ENCODE measurements at places on chromosomes 1 and 21.

DNA sequence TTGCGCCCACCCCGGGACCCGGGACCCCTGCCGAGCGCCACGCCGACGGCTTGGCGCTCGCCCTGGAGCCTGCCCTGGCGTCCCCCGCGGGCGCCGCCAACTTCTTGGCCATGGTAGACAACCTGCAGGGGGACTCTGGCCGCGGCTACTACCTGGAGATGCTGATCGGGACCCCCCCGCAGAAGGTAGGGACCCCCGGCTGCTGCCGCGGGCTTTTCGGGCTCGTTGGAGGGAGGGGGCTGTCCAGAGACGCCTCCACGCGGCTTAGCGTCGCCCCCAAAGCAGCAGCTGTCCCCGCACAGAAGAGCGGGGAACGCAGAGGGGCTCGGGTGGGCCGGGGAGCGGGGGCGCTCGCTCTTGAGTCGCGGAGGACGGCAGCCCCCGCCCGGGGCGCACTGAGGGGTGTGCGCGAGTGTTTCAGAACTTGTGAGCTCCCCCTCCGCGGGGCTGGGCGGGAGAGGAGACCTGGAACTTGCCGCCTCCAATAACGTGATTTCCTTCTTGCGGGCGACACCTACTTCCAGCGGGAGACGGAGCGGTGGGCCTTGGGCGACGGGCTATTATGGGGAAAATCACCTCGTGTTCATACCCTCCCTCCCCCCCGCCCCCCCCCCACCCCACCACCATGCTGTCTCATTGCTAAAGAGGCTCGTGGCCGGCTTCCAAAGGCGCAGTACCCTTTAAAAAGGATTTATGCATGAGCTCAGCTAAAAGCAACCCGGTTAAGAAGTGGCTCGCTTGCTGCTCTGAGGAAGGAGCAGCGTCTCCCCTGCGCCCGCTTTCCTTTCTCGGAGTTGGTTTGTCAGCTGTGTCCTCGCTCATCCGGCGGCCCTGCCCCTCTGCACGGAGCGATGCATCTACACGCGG, 664 bp downstream of the BACE2 start:
- no peak for DNase-seq

DNA sequence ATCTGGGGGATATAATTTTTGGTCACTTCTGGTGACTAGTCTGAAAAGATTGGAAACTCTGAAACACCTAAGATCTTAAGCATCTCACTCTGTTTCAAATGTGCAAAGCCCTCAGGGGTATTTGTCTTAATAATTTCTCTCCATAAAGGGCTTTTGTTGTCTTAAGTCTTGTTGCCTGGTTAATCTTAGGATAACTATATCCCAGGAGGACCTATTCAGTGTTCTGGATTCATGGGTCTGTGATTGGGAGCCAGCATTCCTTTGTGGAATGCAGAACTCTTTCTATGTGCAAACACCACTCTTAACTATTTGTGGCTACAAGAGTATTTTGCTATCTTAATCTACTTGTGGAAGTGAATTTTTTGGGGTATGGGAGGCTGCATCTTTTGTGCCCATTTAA, 1573.0 kb upstream of the PRMT6 start:
- no peak for DNase-seq

DNA sequence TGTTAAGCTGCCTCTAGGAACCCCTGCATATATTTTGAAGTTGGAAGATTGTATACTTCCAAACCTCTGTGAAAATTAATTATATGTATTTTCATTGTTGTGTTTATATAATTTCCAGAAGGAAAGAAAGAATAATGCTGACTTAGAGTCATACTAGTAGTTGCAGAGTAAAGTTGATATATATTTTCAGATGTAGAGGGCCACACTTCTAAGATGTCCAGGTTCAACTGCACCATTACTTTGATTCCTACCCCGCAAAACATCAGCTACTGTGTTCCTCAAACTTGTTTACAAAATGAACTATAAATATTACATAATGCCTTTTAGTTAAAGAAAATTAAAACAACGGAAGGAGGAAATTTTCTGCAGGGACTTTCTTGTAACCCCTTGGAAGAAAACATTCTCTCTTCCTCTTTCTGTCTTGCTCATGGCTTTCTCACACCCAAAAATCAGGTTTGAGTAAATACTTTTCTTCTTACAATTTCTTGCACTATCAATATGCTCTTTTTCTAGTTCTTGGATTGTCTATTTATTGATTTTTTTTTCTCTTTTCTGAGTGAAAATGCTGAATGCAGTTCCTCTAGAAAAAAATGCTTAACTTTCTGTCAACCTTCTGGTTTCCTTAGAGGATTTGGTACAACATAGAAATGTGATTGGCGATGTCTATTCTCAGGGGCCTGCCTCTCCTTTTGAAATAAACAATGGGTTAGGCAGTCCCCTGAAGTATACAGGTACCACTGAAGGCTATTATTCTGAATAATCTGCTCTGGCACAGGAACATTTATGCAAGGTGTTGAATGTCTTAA, 867.8 kb downstream of the TTLL7 start:
- no peak for DNase-seq

- no peak for DNase-seq
These were observed 21.7 kb downstream of the CNN3 start for GRCh38 chr1:94905207-94905606.

DNA sequence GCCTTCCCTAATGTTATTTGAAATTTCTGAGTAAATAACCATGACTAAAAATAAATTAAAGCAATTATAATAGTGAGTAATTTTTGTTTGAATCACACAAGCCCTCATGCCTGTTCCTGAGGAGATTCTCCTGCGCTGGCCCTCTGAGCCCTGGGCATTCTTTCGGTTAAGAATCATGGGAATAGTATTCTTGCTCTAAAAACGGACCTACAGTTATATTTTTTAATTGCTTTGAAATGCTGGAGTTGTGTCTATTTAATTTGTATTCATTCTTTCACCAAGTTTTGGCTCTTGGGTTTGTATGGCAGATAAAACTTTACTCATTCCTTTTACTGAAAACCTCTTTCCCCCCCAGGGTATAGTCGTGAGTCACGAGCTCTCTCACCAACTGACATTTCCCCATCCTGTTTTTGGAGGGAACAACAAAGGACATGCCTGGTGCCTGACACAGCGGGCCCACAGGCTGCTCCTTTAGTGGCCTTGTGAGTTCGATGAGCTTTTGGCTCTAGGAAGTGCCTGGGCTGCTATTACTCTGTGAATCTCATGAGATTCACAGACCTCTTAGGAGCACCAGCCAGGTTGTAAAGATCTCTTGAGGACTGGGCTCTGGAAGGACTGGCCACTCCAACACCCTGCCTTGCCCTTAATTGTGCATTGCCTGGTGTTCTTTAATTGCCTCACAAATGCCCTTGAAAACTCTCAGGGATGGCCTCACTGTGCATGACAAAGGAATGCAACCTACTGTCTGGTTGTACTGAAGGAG, 58.6 kb downstream of the DDR2 start:
- DNase-seq, result no peak

GRCh38 chr1:205495237-205495823, 9.1 kb upstream of the CDK18 start:
- no peak for DNase-seq

DNA sequence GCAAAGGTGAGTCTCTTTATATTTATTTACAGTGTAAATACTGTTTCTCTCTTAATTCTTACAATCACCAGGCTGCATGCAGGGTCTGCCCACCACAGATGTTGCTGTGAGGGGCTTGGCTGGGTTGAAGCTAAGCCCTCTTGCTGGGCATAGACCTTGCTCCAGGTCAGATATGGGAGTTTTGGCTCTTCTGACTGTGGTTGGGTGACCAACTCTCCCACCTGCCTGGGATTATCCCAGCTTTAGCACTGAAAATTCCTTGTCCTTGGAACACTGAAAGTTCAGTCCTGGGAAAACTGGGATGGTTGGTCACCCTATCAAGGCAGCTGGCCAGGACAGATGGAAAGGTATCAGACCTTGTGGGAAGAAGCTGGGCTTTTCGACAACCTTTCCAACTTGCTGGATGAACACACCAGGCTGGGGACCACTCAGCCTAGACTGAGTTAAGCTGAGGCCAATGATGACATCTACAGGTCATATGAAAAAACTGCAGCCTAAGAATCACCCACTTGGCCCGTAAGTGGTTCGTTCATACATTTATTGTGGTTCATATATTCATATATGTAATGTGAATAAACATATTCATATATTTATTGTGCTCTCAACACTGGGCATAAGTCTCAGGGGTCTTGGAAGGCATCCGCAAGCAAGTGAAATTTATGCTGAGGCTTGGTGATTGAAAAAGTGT, 26.6 kb upstream of the HPDL start:
- peak; percentile 38 for DNase-seq

DNA sequence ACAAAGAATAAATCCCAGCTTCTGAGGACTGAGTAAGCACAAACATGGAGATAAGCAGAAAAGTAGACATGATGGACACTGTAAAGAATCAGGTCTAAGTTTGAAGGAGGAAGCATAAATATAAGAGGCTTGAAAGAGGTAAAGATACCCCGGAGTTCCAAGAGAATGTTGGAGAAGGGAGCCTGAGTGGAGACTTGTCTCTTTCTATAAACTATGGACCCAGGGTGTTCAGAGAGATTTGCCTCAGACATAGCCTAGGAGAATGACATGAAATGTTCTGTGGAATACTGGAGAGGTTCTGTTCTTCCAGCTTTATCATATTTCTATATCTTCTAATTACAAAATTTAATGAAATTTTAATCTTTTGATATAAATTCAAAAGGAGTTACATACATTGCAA, 554.3 kb upstream of the B3GALT2 start:
- DNase-seq, result no peak

DNA sequence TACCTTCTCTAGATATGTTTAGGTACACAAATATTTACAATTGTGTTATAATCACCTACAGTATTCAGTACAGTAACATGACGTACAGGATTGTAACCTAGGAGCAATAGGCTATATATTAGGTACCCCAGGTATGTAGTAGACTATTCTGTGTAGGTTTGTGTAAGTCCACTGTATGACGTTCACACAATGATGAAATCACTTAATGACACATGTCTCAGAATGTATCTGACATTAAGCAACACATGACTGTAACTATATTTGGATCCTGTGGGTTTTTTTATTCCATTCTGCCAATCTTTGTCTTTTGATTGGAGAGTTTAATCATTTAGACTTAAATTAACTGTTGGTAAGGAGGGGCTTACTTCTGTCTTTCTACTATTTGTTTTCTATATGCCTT, 52.1 kb downstream of the STYXL2 start:
- no peak for DNase-seq

- DNase-seq, result no peak
These were observed 178.9 kb upstream of the C1orf105 start for GRCh38 chr1:172241540-172241939.

DNA sequence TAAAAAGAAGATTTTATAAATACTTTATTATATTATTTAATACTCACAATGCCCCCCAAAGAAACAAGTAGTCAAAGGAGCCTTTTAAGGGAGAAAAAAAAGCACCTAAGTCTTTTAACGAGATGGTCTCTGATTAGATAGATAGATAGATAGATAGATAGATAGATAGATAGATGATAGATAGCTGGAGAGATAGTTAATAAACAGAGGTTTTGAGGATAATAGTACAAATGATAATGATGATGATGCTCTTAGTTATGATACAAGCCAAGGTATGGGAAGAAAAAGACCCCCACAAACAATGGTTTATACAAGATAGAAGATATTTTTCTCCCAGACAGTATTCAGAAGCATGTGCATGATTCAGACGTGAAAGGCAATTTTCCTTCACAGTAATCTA, 14.6 kb upstream of the EDEM3 start:
- DNase-seq, result no peak

DNA sequence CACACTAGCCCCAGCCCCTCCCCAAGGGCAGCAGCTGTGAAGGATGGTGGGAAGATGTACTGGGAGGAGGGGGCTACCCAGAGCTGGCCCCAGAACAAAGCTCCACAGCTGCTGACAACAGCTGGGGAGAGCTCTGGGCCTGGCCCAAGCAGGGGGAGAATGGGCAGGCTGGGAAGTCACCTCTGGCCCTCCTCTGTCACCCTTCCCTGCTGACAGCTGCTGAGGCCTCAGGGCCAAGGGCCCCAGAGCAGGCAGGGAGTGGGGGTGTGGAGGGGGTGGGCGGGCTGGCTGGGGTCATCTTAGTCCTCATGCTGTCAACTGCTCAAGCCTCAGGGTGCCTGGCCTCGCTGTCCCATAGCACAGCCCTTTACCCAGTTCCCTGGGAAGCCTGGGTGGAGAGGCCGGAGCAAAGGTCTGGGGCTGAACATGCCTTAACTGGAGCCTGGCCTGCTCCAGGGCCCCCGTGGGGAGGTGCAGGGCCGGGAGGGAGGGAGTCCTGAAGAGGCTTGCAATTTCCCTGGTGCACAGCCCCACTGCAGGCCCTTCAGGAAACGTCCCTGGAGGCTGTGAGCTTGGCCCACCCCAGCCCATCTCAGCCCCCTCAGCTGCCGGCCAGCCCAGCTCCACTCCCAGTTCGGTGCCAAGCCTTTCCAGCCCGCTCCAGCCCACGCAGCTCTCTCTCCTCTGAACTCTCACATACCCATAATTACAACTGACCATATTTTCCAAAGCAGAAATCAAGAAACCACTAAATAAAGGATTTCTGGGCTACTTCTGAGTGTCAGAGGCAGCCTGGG, 25.7 kb downstream of the HSPG2 start:
- DNase-seq, result no peak

DNA sequence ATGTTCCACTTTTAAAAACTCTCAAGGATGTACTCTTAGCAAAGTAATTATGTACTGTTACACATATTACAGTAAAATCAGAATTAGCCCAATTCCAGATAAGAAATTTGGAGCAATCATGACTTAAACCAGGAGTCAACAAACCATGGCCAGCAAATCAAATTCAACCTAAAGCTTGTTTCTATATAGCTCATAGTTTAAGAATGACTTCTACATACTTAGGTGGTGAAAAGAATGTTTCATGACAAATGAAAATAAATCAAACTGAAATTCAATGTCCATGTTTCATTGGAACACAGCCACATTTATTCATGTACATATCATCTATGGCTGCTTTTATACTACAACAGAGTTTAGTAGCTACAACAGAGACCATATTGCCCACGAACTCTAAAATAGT, 35.1 kb downstream of the FRRS1 start:
- no peak for DNase-seq

DNA sequence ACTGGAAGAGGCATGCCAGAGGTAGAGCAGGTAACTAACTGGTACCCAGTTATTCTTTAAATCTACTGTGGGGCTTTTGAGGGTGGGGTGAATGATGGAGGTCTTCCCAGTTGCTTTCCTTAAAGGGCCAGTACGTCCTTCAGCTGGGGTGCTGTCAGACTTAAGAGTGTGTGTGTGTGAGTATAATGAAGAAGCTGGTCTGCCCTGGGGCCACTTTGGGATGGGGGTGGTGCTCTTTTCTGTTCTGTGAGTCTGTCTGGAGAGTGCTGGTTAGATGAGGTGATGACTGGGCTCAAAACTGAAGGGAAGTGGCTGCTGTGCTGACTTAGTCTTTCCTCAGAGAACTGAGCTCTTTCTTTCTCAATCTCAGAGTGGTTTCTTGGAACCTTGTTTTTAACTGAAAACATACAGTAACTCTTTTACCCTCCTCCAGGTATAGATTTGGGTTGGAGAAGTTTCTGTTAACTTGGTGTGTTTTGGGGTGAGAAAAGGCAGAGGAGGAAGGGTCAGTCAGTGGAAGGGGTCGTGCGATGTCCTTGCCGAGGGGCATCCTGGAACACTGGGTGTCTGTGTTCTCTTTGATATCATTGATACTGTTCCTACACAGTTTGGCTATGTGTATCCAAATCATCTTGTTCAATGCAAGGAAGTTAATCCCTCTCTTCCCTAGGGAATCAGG, 746 bp downstream of the MACF1 start:
- peak; percentile 68 for DNase-seq

Data from stimulated activated CD4-positive, alpha-beta T cell treated with anti-CD3 and anti-CD28 coated beads, Interleukin-2, amount 100 ng/mL, for 24 hours (primary cell).